ENCODE measurements at places on chromosomes 2 and 18.

DNA sequence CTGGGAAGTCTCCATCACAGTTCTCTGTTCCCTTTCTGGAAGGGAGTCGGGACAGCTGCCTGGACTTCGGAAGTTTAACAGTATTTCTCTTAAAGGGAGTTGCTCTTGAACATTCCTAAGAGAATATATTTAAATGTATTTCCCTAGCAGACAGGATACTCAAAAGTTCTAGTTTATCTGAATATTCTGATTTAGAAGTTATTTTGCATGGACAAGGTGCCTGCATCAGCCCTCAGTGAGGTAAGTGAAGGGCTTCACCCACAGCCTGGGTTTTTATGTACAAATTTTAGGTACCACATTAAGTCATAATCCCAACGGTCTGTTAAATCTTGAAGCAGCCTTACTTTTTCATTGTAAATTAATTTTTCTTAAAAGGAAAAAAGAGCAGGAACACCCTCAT lies 65.1 kb upstream of the REV1 start:
- H3K27me3 ChIP-seq = no peaks in the 10 kb centered on the region
- DNase-seq = no peak
- peaks cover 3% of the 10 kb centered on the region for H3K36me3 ChIP-seq
- H3K4me3 ChIP-seq = no peak overlapping the region

DNA sequence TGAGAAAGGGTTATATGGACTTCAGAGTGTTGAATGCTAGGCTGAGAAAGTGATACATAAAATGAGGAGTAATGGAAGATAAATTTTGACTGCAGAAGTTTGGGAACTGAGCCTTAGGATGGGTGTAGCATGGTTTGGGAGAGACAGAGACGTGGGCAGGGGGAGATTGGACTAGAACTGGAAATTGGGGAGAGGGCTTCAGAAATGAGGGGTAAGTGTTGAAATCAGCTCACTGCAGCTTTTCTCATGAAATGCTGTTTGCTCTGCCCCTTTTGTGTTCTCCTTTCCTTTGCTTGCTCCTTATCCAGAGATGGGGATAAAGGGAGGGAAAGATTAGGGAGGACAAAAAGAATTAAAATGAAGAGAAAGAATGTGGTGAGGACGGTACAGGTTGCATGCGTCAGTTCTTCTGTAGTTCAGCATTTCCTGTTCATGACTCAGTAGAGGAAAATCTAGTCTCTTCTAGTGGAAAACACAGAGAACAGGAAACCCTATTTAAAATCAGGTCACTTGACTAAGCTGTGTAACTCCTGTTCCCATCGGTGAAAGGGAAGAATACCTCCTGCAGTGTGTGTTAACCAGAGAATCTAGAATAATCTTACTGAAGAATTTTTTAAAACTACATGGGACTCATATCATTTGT lies 105.6 kb downstream of the CRIM1 start:
- peak overlapping the region; percentile 77 for H3K27ac ChIP-seq
- no peak for DNase-seq
- no peaks in the 10 kb centered on the region for H3K27me3 ChIP-seq
- no peak overlapping the region for H3K4me3 ChIP-seq
- peaks cover 25% of the 10 kb centered on the region for H3K36me3 ChIP-seq

GRCh38 chr18:47389210-47389609 lies 137.8 kb upstream of the SKOR2 start:
- no peaks in the 10 kb centered on the region for H3K4me1 ChIP-seq
- no peak overlapping the region for H3K4me3 ChIP-seq
- H3K36me3 ChIP-seq = no peaks in the 10 kb centered on the region
- no peak overlapping the region for H3K27ac ChIP-seq
- DNase-seq = no peak
- no peaks in the 10 kb centered on the region for H3K27me3 ChIP-seq

- no peaks in the 10 kb centered on the region for H3K36me3 ChIP-seq
- H3K27me3 ChIP-seq = no peaks in the 10 kb centered on the region
- peak; percentile 78 for DNase-seq
- H3K4me1 ChIP-seq = peaks cover 9% of the 10 kb centered on the region
- H3K4me3 ChIP-seq = no peak overlapping the region
Measured at GRCh38 chr2:33377048-33377447, 99.4 kb upstream of the RASGRP3 start.
